Immature natural killer cell (primary cell): ENCODE measurements at places on chromosomes 12 and 14.

- H3K27ac ChIP-seq, result peak overlapping the region; percentile 76
- peaks cover 78% of the 10 kb centered on the region for H3K36me3 ChIP-seq
- no peaks in the 10 kb centered on the region for H3K27me3 ChIP-seq
These were observed 14.7 kb upstream of the ZNF385A start for GRCh38 chr12:54398995-54399793.

GRCh38 chr12:106776897-106777296, 2.4 kb downstream of the RIC8B start:
- peaks cover 27% of the 10 kb centered on the region for H3K4me1 ChIP-seq
- no peak for DNase-seq
- peaks cover 7% of the 10 kb centered on the region for H3K27me3 ChIP-seq
- H3K4me3 ChIP-seq, result no peak overlapping the region

DNA sequence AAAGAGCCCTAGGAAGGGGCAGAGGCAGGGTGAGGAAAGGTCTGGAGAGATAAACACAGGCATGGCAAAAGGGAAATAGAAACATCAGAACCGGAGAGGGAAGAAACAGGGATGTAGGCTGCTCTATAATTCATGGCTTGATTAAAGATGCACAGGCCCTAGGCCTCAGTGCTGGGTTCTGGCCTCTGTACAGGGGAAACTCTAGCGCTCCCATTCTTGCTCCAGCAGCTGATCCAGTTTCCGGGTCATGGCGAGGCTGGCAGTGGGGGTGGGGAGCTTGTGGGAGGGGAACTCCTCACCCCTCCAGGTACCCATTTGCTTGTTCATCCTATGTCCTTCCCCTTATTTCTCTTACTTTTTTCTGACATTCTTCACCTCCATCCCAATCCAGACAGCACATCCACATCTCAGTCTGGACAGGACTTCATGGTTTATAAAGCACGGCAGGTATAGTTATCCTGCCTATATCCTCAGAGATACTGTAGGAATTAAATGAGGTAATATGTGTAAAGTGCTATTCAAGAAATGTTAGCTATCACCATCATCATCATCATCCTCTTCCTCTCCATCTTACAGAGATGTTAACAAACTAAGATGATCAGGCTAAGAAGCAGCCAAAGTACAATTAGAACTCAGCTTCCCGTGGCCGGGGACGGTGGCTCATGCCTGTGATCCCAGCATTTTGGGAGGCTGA, 8.0 kb upstream of the GPR84 start:
- no peak overlapping the region for H3K4me3 ChIP-seq
- DNase-seq, result no peak
- H3K27ac ChIP-seq, result no peak overlapping the region

GRCh38 chr14:53956427-53957201, at the start of gene BMP4:
Gene BMP4 (minus strand): TSS chr14:53956825. CDS start chr14:53952222, 4,603 bp downstream.
- no peak for DNase-seq
- H3K27ac ChIP-seq, result no peak within 1 kb of the TSS
- peak within 1 kb of the TSS; percentile 13 for H3K4me3 ChIP-seq

- peaks cover 24% of the 10 kb centered on the region for H3K36me3 ChIP-seq
- no peaks in the 10 kb centered on the region for H3K27me3 ChIP-seq
- no peak overlapping the region for H3K27ac ChIP-seq
- DNase-seq, result peak; percentile 22
- H3K4me1 ChIP-seq, result no peaks in the 10 kb centered on the region
These were observed 114.8 kb downstream of the MON2 start for GRCh38 chr12:62581288-62582064.
